Tibial artery (tissue), 4 donors: ENCODE measurements at places on chromosomes 12 and 14.

DNA sequence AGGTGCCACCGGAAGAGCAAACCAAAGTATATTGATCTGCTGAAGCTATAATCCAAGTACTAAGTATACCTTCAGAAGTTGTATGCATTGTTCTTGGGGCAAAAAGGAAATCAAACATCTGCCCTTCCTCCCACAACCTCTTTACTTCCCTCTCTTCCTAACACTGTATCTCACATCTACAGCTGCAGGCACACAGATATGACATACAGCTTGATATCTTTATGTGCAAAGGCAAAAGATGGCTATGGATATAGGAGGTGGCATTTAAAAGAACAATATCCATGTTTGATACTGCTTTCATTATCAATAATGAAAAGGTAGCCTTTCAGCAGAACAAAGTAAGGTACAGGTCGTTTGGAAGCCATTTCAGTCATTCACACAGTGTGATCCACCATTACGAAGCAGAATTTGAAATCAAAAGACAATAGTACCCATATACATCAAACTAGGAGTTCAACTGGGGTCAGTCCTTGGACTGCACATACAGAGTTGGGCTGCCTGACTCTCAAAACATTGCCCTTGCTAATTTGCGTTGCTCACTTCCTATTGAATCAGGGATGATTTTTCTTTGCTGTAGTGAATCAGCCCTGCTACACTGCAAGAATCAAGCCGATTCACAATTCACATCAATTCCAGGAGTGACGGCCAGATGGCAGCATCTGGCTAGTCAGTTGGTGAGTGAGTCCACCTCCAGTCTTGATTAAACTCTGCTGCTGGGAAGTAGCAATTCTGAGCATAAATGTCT is 8.9 kb downstream of the ANG start:
- DNase-seq, result peak; percentile 68
- no peak overlapping the region for H3K4me3 ChIP-seq
- H3K4me1 ChIP-seq, result peaks cover 3% of the 10 kb centered on the region
- H3K27ac ChIP-seq, result no peak overlapping the region

- no peak overlapping the region for H3K27ac ChIP-seq
- H3K4me3 ChIP-seq, result no peak overlapping the region
- no peak for DNase-seq
- peaks cover 12% of the 10 kb centered on the region for H3K36me3 ChIP-seq
- H3K27me3 ChIP-seq, result no peaks in the 10 kb centered on the region
- H3K4me1 ChIP-seq, result peaks cover 25% of the 10 kb centered on the region
These were observed 37.3 kb downstream of the VDR start for GRCh38 chr12:47867495-47867941.

- H3K27me3 ChIP-seq, result no peaks in the 10 kb centered on the region
- DNase-seq, result no peak
- H3K4me1 ChIP-seq, result no peaks in the 10 kb centered on the region
These were observed 495.2 kb upstream of the SOX5 start for GRCh38 chr12:24444634-24445033.

DNA sequence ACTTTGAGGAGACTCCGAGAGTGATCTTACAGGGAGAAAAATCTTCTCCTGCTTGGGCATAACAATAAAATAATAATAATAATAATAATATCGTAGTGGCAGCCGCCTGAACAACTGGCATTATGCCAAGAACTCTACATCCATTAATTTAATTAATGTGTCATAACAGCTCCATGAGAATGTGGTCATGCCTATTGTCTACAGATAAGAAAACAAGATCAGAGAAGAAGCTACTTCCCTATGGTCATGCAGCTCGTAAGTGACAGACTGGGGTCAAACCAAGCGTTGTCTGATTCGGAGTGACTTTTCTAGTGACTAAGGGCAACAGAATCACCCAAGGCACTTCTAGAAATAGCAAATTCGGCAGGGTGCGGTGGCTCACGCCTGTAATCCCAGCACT is 11.7 kb downstream of the PROX2 start:
- no peaks in the 10 kb centered on the region for H3K27me3 ChIP-seq
- no peaks in the 10 kb centered on the region for H3K4me1 ChIP-seq
- DNase-seq, result no peak
- no peaks in the 10 kb centered on the region for H3K36me3 ChIP-seq
- no peak overlapping the region for H3K4me3 ChIP-seq
- no peak overlapping the region for H3K27ac ChIP-seq

- DNase-seq, result no peak
- H3K36me3 ChIP-seq, result peaks cover 39% of the 10 kb centered on the region
- H3K4me3 ChIP-seq, result no peak overlapping the region
- H3K27me3 ChIP-seq, result no peaks in the 10 kb centered on the region
- H3K4me1 ChIP-seq, result peaks cover 24% of the 10 kb centered on the region
These were observed 30.3 kb downstream of the TPCN1 start for GRCh38 chr12:113251404-113252070.

DNA sequence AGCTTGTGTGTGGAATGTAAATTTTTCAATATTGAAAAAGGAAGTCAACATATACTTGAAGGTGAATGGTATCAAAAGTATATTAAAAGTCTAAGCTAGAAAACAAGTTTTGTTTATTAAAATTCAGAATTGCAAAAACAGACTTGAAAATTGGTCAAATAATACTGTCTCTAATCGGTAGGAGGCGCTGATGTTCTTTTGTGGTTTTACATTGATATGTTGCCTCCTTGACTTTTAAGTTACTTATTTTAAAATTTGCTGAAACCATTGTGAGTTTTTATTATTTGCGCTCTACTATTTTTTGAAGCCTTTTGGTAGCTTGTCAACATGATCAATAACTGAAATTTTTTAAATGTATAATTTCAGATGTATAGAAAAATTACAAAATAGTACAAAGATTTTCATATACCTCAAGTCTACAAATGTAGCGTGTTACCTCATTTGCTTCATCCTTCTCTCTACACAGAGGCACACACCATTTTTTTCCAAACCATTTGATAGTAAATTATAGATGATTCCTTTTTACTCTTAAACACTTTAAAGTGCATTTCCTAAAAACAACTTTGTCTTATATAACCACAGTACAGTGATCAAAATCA is 6.9 kb downstream of the RTRAF start:
- no peaks in the 10 kb centered on the region for H3K27me3 ChIP-seq
- H3K27ac ChIP-seq, result no peak overlapping the region
- H3K4me3 ChIP-seq, result no peak overlapping the region

DNA sequence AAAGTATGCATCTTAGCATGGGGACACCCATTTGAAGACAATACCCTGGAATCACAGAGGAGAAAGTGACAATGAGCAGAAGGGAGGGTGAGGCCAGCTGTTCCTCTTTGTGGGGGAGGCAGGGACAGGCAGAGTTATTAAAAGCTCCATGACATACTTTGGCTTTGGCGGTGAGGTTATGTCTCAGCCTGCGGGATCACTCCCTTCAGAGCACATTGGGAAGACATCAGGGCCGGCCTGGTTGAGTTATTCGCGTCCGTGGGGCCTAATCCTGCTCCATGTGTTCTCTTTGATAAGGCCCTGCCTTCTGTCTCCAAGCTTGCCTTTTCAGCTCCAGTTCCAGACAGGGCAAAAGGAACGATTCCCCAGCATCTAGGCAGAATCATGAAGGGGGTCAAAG is 98.8 kb upstream of the NTF3 start:
- H3K27me3 ChIP-seq, result no peaks in the 10 kb centered on the region
- no peak for DNase-seq
- H3K27ac ChIP-seq, result no peak overlapping the region
- H3K4me1 ChIP-seq, result peaks cover 37% of the 10 kb centered on the region
- H3K36me3 ChIP-seq, result no peaks in the 10 kb centered on the region

DNA sequence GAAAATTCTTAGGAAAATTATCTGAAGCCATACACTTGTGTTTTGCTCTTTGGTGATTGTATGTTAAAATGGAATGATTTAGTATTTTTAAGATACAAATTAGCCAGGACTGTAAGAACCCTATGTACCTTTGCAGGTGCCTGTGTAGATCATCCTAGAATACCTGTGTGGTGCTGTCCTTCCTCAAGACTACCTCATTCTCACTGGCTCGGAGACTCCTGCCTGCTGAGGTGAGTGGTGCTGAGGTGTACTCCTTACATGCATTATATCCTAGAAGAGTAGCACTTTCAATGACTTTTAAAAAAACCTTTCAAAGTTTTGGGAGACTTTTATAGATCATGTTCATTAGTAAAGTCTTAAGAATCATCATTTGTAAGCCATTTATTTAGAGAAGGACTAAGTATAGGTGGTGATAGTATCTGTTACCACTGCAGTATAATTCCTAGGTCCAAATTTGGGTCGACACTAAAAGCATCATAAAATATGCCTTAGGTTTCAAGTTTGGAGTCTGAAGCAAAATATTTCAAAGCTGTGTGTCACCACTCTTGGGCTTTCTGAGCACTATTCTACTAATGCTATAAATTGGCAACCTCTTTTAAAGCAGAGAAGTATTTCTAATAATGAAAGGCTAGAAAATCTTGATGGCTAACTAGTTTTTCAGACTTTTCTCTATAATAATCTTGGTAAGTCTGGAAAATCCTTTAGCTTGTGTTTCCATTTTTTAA is 36.6 kb downstream of the RASSF8 start:
- no peak for DNase-seq
- no peaks in the 10 kb centered on the region for H3K27me3 ChIP-seq
- H3K4me1 ChIP-seq, result no peaks in the 10 kb centered on the region
- H3K4me3 ChIP-seq, result no peak overlapping the region
- no peaks in the 10 kb centered on the region for H3K36me3 ChIP-seq
- H3K27ac ChIP-seq, result peak overlapping the region; percentile 55

DNA sequence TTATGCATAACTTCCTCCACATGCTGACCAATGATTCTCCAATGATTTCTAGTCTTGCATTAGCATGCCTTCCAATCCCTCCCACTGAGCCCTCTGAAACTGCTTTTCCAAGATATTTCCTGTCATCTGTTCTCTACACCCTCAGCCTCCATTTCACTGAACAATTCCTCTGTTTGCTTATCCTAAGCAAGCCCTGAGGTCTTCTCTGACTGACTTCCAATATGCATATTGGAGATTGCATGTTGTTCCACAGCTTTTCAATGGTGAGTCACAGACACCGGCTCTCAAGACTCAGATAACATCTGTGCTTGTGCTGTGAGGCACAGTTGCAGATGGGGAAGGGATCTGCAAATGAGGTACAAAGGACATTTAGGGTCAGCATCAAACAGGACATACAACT is 141.0 kb downstream of the SLC16A7 start:
- no peak for DNase-seq
- H3K4me3 ChIP-seq, result no peak overlapping the region
- no peak overlapping the region for H3K27ac ChIP-seq
- peaks cover 16% of the 10 kb centered on the region for H3K4me1 ChIP-seq

- H3K4me1 ChIP-seq, result no peaks in the 10 kb centered on the region
- H3K27ac ChIP-seq, result no peak overlapping the region
- no peak for DNase-seq
- H3K27me3 ChIP-seq, result peaks cover 30% of the 10 kb centered on the region
- H3K4me3 ChIP-seq, result no peak overlapping the region
- H3K36me3 ChIP-seq, result no peaks in the 10 kb centered on the region
These were observed 4.6 kb downstream of the RND1 start for GRCh38 chr12:48861111-48861510.

DNA sequence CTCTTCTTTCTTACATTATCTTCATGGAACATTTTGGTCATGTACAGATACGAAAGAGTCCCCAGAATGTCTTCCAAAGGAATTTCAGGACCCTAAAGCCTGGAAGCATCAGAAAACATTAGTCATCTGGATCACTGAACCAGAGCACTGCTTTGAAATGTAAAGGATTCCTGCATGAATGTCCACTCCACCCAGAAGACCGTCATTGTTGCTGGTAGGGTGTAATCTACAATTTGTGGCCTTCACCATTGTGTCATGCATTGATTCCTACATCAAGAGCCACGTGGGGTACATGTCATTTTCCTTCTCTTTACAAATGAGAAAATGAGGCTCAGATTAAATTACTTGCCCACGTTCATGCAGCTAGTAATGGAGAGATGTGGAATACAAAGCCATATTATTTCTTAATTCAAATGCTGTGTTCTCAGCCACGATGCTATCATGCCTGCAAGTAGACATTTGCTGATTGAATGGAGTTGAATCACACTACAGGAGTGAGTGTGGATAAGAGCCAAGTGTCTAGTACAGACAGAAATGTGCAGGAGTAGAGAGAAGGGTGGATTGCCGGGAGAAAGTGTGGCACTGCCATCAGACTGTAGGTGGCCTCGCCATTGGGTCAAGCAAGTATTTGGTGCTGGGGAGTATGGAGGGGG is 231.2 kb downstream of the C12orf75 start:
- H3K4me3 ChIP-seq, result no peak overlapping the region
- H3K4me1 ChIP-seq, result no peaks in the 10 kb centered on the region
- no peak overlapping the region for H3K27ac ChIP-seq
- H3K36me3 ChIP-seq, result no peaks in the 10 kb centered on the region

DNA sequence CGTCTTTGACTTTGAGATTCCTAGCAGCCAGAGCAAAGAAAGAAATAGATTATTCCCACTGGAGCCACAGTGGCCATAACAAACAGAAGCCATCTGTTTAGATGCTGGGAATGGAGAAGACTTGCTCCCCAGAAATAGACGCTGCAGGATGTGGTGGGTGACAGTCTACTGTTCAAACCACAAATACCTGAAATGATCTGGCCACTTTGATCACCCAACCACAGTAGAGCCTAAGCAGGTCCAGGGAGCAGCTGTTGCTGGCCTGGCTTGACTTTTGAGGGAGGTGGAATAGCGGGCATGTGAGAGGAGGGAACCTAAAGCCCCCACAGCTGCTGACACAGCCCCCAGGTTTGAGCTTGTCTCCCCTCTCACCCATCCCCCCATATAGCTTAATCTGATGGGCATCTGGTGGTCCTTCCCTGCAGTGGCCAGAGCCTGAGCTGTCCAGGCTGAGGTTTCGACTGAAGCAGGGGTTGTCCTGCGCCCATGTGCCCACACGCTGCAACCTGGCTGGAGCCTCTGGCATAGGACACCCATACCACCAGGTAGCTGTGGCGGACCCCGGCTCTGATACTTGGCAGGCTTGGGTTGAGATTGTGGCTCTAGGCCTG is 38.7 kb downstream of the SH2B3 start:
- H3K4me1 ChIP-seq, result peaks cover 18% of the 10 kb centered on the region
- H3K36me3 ChIP-seq, result peaks cover 57% of the 10 kb centered on the region
- DNase-seq, result no peak
- H3K27ac ChIP-seq, result peak overlapping the region; percentile 29

DNA sequence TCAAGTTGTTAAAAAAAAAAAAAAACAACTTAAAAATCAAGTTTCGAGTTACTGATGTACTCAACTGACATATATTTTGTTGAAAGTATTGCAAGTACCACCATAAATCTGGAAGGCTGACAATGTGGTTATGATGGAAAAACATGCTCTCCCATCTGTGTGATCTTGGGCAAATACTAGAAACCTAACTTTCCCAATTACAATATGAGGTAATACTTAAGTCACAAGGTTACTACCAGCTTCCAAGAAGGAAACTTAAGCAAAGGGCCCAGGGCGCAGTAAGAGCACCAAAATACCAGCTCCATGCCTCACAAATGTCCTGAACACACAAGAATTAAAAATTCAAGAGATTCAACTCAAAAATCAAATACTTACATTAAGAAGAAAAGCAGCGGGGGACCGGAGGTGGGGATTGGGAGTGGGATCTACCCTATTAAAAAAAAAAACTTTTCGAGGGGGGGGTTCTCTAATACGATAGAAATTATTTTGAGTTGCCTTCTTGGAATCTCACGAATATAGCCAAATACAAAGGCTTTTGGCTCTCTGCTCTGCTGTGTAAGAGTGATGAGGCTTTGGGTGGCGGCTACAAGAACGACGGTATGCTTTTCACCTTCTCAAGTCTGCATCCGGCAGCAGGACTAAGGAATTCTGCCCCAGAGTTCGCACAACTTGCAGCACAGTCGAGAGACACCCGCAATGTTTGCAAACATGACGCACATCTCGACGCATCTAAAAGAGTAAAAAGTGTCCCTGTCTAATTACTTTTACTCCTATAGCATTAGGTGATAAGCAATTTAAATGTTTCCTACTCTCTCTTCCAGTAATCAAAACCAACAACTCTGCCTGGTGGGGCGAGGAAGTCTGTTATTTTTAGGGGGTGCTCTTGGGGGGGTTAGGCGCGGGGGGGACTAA is 1.1 kb downstream of the SAV1 start:
- no peaks in the 10 kb centered on the region for H3K27me3 ChIP-seq
- H3K27ac ChIP-seq, result peak overlapping the region; percentile 98
- peaks cover 13% of the 10 kb centered on the region for H3K4me1 ChIP-seq
- peaks cover 7% of the 10 kb centered on the region for H3K36me3 ChIP-seq
- H3K4me3 ChIP-seq, result peak overlapping the region; percentile 78
